ENCODE measurements at places on chromosomes 3 and 15. TPM values are rescaled to one million over a fixed set of nuclear protein-coding genes. Genes with fewer than 3 reads are reported as not detected.

DNA sequence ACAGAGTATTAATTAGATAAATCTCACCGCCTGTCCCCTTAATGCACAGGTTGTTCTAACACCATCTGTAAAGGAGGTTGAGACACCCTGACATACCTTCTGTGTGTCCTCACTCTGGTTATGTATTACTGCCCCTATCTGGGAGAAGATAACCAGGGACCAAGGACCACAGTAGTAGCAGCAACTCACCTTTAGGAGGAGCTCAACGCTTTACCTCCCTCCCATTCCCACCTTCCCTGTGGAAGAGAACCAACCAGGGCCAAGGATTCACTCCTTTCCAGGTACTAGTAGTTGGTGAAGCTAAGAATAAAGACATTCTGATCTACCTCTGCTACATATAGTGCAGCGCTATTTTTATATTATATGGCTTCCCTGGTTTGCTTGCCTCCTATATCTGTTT is 232.6 kb downstream of the MEX3B start:
- DNase-seq, result no peak

Gene DNAH12
- polyA plus RNA-seq, result 0.71 TPM

DNA sequence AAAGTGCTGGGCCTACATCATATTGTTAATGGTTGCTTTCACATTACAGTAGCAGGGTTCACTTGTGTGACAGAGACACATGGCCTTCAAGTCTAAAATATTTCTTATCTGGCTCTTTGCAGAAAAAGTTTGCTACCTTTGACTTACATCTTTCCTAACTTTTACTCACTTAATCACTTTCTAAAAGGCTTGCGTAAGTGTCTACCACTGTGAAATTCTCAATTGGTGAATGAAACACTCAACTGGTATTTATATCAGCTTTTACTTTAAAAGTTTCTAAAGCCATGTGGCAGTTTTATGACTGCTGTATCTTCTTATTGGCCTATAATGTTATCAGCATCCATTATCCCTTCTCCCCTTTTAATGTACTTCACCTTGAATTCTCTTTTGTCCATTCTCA is 554.5 kb downstream of the ZIC1 start:
- DNase-seq, result no peak

- no peak for DNase-seq
Observed at GRCh38 chr15:63474810-63475316, 29.5 kb upstream of the USP3 start.

DNA sequence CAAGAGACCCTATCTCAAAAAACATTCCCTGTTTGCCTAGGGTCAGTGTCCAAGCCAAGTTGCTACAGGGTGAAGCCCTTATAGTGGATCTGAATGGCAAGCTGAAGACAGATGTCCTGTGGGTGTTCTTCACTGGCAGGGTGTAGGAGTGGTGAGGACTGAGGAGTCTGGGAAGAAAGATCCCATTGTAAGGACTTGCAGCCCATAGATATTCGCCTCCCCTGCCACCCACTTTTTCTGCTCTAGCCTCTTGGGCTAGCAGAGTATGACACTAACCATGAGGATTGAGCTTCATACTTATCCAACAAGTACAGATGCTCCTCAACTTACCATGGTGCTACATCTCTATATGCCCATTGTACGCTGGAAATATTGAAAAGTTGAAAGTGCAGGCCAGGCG is 13.2 kb downstream of the CYP19A1 start:
- no peak for DNase-seq

- DNase-seq, result peak; percentile 71
Observed at GRCh38 chr3:45656575-45657363, 32.4 kb upstream of the SACM1L start.

DNA sequence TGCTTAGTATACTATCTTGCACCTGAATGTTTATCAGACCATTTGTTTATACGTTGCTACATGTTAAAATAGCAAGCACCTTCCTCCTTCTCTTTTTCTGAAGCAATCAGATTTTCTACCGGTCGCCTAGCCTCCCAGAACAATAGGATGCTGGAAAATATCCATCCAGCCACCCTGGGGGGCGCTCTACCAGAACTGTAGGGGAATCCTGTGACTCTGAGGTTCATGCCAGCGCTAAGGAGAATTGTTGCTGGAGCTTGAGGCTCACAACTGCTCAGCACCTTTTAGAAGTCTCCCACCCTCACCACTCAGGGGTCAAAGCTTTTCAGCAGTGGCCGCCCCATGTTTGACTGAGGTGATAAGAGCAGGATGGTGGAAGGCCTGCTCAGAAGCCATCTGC is 27.5 kb downstream of the SQOR start:
- DNase-seq, result no peak

GRCh38 chr15:58486564-58486963 is 54.8 kb downstream of the LIPC start:
- DNase-seq, result no peak

GRCh38 chr3:40996827-40997710 is 202.2 kb upstream of the CTNNB1 start:
- DNase-seq, result no peak

DNA sequence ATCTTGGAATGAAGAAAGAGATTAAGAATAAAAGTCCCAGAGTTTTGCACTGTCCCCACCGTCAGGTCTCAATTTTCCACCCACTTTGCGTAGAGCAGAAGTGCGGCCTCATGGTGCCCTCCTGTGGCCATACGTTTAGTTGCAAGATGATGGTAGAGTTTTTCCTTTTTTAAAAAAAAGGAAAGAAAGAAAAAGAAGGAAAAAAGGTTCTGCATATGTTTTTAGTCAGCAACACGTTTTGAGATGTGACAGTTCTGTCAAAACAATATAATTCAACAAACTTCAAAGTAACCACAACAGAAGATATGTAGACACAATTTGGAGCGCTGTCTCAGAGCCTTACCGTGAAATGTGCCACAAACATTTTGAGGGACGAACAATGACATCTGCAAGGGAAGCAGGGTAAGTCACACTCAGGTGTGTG is 24.6 kb downstream of the EBLN2 start:
- DNase-seq, result peak; percentile 26

GRCh38 chr3:52086976-52087663 is 30.7 kb upstream of the DUSP7 start:
- DNase-seq, result no peak

DNA sequence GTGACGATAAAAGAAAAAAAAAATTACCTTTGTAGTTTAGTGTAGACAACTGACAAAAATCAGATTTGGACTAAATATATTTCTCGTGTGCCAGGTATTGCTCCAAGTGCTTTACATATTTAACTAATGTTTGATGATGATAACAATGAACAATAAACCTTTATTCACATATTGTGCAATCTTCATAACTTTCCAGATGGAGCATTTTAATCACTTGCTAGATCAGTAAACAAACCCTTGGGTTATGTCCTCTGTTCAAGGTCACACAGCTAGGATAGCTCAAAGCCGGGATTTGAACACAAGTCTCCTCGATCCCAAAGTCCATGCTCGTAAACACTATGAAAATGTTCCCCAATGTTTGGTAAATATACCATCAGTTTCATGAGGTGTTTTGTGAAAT is 14.5 kb downstream of the NCEH1 start:
- DNase-seq, result no peak

Gene ZNF774
- polyA plus RNA-seq, result 2.9 TPM

GRCh38 chr3:29521293-29521692 is 240.4 kb downstream of the RBMS3 start:
- no peak for DNase-seq

DNA sequence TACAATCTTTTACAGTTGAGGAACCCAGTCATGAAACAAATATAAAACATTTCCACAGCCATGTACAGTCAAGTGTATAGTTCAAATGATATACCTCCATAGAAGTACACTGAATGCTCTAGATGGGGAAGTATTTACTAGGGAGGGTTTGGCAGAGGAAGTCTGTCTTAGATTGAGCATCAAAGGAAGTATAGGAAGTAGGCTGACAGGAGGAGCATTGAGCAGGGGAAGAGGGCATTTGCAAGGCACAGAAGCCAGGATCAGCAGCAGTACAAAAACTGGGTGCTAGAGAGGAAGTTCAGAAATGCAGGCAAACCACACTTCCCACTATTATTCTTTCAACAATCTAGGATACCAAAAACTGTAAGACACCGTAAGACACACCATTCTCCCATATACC is 122.6 kb downstream of the ANO10 start:
- DNase-seq, result no peak

Gene AAGAB
- 21.0 TPM for polyA plus RNA-seq

DNA sequence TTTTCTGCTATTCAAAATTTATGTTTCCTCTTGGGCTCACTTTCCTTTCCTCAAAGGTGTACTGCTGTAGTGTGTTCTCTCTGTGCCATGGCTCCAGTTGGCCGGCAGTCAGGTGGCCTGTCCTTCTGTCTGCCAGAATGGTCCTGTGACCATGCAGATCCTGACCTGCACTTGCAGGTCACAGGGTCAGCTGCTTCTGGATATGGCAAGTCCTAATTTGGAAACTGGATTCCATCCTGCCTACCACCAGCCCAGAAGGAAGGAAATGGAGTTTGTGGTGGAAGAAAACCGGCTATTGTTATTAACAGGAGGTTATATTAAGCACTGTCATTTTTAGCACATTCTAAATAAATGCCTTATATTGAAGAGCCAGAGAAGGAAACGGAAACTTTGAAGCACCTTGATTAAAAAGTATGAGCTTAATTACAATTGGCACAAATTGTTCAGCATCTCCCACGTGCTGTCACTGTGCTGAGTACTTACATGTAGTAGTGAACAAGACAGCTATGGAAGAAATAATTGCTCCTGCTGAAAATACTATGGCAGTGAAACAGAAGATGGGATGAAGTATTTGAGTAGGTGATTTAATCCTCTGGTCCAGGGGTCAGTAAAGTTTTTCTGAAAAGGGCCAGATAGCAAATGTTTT is 362.8 kb downstream of the PTPRG start:
- DNase-seq, result no peak

Gene C2CD4A
- polyA plus RNA-seq, result 0.04 TPM

DNA sequence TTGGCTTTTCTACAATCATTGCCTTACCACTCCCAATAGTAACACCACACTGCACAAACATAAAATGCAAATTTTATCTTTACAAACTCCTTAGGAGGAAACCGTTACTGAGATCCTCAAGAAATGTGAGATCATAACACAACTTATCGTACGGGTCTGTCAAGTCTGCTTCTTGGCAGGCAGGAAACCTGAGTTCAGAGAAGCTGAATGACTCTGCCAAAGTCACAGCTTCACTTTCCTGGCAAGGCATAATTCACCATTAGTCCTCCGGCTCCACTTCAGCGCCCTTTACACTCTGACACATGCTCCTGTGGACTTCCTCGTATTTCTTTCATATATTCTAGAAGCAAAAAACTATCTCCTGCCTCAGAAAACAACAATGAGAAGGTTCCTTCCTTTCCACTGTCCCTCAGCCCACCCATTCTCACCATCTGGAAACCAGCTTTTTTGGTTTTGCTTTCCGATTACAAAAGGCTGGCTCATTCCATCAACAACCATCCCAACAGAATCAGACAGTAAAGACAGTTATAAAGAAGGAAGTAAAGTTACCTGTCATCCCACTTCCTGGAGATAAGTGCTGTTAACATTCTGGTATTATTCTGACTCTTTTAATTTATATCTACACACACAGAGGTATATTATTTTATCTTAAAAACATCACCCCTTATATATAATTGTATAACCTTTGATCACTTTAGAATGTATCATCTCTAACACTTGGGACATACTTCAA is 223.4 kb downstream of the STT3B start:
- DNase-seq, result no peak

DNA sequence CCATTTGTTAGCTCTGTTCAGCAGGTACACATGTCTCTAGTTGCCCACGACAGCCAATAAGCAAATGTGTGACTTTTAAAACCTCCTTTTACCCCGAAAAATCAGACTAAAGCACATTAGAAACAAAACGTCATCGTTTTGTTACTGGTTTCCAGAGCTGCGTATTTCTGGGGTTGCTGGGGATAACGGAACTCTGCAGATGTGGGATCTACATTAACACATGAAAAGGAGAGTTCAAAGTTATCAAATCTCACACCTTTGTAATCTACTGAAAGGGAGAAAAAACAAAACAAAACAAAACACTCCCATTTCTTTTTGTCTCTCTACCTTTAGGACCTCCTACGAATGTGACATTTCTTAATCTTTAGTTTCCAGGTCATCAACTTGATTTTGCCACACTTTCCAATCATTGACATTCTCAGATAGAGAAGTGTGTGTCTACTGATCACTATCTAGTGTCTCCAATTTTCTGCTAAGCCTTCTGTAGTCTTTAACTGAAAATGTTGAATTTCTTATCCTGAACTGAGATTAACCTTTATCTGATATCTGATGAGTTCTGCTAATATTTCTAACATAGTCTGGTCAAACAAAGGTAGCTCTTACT is 93.0 kb upstream of the TSPAN3 start:
- no peak for DNase-seq

DNA sequence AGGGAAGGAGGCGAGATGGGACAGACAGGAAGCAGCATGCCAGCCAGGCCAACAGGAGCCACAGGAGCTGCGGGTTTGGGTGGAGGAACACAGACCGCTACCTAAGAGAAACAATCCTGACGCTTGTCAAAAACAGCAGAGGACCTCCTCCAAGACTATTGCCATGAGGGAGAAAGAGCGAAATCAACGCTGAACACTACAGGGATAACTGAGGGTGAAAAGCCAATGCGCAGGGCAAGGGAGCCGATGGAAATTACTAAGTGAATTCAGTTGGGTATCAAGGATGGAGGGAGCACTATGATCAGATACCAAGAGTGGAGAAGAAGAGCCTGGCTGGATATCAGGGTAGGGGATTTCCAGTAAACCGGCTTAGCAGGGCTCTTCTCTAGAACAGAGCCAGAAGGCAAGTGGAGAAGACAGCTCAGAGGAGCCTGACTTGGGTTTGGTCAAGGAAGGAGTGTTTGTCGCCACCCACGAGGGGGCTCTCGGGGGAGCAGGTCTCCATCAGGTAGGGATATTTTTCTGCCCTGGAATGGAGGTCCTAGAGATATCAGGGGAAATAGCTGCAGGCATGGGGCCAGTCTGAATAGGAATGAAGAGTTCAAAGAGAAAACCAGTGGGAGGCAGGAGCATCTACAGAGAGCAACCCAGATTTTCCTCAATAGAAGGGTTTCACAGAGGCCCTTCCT is 48.4 kb downstream of the SLC41A3 start:
- no peak for DNase-seq

- no peak for DNase-seq
Observed at GRCh38 chr15:64247535-64247905, 84.7 kb upstream of the PPIB start.

DNA sequence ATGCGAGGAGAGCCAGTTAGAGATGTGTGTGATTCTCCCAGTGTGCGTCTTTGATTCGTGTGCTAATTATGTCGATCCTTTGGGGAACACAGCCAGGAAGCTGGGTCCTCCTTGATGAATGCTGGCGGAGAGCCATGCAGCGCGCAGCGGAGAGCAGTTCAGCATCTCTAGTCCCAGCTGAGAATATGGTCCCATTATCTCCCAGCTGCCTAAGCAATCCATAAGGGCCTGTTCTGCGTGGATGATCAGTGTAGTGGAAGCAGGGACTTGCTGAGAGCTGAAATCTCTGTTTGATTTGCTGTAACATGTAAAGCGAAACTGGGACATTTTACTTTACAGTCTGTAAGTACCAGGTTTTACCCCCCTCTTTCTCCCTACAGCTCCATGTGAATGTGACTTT is 412.7 kb downstream of the CNTN4 start:
- no peak for DNase-seq

Measured in forelimb muscle (tissue), 1 donor.